ENCODE measurements at places on chromosomes 4 and X. TPM values are rescaled to one million over a fixed set of nuclear protein-coding genes. Genes with fewer than 3 reads are reported as not detected.
A peak's percentile ranks its signal among the peaks of the same experiment; 100 is the strongest.

DNA sequence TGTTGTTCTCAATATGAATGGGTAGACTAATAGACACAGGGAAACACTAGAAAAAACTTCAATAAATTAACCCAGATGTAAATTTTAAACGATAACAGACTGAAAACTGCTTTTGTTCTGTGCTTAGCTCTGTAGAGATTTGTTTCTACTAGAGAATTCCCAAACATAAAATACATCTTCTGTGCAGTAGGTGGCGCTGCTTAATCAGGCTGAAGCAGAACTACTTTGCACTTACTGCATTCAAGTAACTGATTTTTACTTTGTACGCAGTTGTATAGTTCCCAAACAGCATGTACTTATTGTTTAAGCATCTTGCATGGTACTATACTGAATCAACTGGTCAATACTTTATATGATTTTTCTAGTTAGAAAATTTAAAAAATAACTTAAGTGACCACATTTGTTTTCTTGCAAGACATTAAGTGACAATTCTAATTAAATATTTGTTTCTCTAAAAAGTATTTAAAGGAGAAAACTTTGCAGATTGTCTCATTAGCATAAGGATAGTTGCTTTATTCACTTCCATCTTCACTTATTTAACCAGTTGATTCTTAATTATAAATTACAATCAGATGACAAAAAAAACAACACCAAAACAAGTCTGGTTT is 490.6 kb downstream of the IL15 start:
- DNase-seq = peak; percentile 24

Gene PRIMPOL
- polyA plus RNA-seq = 14.4 TPM

- no peak for DNase-seq
Observed at GRCh38 chrX:131827935-131828334, 195.2 kb upstream of the STK26 start.

GRCh38 chr4:71680706-71681105 is 103.2 kb downstream of the GC start:
- DNase-seq = no peak

DNA sequence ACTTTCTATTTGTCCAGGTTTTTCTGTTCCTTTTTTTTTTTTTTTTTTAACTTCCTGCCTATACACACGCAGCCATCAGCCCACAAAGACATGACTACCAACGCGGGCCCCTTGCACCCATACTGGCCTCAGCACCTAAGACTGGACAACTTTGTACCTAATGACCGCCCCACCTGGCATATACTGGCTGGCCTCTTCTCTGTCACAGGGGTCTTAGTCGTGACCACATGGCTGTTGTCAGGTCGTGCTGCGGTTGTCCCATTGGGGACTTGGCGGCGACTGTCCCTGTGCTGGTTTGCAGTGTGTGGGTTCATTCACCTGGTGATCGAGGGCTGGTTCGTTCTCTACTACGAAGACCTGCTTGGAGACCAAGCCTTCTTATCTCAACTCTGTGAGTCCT is 2.1 kb downstream of the EBP start:
- DNase-seq = no peak

DNA sequence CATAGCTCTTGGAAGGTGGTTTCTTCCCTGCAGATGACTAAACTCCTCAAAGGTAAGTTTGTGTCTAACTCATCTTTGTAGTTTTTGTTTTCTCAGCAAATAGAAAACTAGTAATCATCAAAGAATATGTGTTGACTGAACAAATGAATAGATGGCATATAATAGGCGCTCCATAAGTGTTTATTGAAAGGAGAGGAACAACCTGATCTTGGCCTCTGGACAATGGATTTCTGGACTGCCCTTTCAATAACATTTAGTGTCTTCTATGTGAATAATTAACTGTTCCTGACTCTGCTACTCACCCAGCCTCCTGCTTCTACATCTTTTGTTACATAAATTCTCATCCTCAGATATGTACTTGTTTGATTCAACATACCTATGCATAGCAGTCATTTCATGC is 399.1 kb downstream of the PPP1R2C start:
- DNase-seq = no peak

Gene ZC4H2
- polyA plus RNA-seq = 9.5 TPM

- DNase-seq = no peak
Observed at GRCh38 chrX:134864431-134864830, 126.4 kb upstream of the SMIM10 start.

Gene PAGE1
- polyA plus RNA-seq = not detected

DNA sequence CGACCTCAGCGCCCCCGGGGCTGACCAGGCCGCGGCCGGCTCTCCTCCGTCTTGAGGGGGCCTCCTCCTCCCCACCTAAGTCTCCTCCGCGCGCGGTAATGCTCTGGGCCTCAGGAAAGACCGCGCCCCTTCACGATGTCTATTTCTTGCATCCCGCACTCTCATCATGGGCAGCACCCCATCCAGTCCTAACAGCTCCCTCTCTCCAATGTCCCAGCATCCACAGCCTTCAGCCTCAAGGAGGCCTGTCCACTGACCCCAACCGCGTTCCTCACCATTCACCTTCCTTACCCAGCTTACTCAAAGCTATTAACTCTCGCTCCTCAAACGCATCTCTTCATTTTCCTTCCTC is 77.5 kb downstream of the MAGED4 start:
- DNase-seq = no peak

Gene RHOXF2B
- 0.17 TPM for polyA plus RNA-seq

DNA sequence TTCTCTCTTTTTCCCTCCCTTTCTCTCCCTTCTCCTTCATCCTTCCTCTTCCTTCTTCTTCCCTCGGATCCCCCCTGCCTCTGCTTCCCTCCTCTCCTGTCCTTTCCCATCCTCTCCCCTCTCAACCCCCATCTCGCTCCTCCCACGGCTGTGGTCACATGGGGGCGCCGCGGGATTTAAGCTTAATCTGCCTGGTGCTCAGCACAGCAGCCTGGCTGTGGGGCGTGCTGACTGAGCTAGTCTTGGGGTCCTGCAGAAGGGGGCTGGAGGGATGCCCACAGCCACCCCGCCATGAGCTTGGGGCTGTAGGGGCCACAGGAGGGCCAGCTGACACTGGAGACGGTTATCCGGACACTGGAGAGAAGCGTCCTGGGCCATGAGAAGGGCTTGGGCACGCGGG is 10.7 kb downstream of the SMIM10L2A start:
- no peak for DNase-seq

GRCh38 chrX:110509755-110510532 is 151.3 kb downstream of the RTL9 start:
- DNase-seq = no peak

DNA sequence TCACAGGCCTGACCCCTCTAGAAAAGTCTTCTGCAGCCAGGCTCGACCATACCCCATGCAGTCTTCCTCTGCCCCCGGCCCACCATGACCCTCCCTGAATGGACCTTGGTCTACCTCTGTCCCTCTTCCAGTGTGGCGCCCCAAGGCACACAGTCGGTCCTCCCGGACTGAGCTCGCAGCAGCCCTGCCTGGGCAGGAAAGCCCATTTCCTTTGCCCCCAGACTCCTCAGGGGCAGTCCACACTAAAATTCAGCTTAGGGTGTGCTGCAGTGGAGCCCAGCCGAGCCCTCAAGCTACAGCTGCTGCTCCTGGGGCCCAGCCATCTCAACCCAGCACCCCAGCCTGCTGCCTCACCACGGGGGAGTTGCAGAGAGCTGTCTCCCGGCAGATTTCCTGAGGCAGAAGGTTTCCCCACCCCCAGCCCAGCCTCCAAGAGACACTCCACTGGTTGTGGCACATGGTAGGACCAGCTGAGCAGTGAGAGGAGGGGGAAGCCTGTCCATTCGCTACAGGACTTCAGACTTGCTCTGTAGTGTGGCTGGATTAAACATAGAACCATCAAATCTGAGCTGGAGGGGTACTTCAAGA is 37.5 kb upstream of the IQSEC2 start:
- no peak for DNase-seq

DNA sequence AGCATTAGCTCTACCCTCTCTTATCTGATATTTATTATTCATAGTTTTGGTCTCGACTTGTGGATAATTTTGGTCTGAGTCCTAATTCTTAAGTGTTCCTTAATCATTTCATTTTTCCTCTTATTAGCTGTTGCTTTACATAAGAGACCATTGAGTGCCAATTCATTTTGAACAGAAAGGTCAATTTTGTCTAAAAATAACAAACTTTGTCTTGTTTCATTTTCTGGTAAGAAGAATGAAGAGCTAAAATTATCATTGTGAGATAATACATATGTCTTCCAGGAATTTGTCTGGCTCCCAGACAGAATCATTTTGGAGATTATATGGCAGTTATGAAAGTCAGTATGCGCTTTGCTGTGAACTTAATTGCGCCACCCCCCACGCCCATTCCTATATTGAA is 1471.8 kb downstream of the PCDH7 start:
- no peak for DNase-seq

DNA sequence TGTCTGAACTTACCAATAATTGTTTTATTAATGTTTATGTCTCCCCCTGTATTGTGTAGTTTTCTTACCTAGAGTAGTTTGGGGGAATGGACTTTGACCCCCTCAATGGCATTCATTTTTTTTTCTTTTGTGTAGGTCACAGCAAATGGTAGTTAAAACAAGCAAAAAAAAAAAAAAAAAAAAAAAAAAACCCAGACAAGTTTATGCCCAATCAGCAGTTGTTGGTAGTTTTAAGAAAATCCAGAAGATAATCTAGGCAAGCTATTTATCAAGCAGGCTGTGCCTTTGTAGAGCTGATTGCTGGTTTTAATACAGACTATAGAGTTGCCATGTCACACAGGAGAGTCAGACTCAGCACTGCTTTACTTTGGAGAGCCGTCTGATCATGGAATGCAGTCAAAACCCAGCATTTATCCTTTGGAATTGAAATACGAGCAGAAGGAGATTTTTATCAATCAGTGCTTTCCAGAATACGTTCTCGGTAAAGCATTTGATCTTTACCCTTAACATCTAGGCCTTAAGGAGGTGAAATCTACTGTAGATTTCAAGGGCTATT is 16.6 kb downstream of the DCUN1D4 start:
- no peak for DNase-seq

GRCh38 chr4:103887191-103887590 is 167.4 kb upstream of the TACR3 start:
- no peak for DNase-seq

Gene TMPRSS11B
- polyA plus RNA-seq = not detected

Gene FTHL17
- polyA plus RNA-seq = not detected

DNA sequence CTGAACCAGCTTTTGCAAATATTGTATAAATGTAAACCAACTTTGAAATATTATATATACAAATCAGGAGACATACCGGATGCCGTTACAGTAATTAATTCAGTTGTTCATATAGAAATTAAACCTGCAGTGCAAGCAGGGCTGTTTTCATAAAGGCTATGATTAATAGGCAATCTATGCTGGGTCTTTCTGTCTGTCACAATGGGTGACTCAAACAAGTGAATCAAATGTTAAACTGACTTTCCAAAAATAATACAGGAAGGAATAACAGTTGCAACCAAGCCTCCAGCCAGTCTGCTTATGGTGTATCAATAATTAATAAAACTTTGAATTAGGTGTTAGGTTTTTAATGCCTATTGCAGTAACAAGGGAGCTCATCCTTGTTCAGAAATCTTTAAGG is 43.9 kb downstream of the GABRB1 start:
- no peak for DNase-seq

Gene GPRASP3
- polyA plus RNA-seq = 7.2 TPM

DNA sequence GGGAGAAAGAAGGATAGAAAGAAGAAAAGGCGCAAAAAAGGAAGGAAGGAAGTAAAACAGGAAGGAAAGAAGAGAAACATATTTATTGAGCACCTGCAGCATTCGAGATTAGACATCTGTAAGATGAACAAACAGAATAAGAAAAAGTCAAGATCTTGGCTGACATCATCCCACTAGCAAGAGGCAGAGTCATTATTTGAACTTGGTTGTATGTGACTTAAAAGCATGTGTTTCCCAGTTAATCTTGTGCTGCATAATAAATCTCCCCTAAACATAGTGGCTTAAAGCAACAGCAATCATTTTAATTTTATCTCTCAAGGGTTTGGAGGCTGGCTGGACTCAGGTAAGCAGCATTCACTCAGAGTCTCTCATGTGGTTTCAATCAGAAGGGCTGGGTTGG is 38.5 kb upstream of the COX7B2 start:
- DNase-seq = no peak

DNA sequence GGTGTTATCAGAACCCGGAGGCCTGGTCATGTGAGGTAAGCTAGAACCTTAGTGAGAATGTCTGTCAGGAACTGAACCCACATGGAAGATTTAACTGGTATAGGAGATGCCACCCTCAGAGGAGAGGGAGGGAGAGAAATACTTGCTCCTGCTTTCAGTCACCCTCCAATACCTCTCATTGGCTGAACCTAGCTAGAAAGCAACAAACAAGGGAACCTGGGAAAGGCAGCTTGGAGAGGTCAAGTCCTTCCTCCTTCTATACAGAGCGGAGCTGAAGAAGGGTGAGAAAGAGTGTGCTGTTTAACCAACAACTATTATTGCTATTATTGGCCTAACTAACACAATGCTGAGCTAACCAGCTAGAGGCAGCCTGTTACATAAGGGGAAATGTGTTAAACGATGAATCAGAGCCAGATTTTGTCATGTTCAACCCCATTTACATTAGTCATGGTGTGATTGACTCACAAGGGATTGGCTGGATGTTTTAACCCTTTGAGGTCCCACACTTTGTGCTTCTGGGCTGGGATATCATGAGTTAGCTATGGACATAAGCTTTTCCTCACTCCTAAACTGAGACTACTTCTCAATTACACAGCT is 96.5 kb upstream of the ESX1 start:
- DNase-seq = no peak

Gene SPATA18
- 0.77 TPM for polyA plus RNA-seq

DNA sequence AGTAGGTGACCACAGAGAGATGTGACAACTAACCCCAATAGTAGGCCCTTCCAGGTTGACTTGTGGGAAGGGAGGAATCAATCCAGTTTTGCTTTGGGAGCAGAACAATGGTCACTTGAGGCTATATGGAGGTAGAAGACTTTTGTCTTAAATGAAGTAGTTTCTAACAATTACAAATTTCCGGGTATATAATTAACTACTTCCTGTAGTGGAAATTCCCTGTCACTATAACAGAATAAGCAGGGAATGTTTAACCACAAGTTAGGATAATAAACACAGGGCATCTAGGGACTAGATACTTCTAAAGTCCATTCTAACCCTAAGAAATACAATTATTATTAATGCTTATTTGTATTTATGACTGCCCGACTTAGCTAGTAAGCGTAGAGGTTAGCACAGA is 99.0 kb upstream of the TRPC3 start:
- no peak for DNase-seq

Gene FGFRL1
- polyA plus RNA-seq = 29.5 TPM

Gene ADAMTS3
- 2.8 TPM for polyA plus RNA-seq

Gene SERTM2
- polyA plus RNA-seq = 1.5 TPM

GRCh38 chr4:173490256-173490655 is 39.8 kb downstream of the HAND2 start:
- no peak for DNase-seq
